Chondrocyte (in vitro differentiated cells): ENCODE measurements at places on chromosomes 13 and 19.

- no peak for DNase-seq
Measured at GRCh38 chr13:34816245-34816884, 125.7 kb upstream of the NBEA start.

DNA sequence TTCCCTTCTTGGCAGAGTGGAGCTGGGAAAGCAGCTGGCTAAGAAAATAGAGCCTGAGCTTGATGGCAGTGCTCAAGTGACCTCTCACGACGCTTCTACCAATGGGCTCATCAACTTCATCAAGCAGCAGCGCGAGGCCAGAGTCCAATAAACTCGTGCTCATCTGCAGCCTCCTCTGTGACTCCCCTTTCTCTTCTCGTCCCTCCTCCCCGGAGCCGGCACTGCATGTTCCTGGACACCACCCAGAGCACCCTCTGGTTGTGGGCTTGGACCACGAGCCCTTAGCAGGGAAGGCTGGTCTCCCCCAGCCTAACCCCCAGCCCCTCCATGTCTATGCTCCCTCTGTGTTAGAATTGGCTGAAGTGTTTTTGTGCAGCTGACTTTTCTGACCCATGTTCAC is 4.3 kb upstream of the PDCD2L start:
- no peak for DNase-seq

DNA sequence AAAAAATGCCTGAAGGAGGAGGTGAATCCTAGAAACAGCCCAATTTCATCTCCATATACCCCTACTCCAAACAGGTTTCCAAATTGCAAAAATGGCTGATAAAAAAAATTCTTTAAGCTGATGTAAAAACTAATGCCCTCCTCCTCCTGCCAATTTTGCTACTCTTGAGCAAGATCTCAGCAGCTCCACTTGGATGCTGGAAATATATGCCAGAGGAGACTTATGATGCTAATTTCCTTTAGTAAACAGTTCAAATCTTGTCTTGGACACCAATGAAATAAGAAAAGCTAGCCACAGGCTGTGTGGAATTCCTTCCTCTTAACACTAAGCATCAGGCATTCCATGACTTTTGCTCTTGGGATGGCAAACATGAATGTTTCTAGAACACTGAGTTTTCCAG is 67.5 kb downstream of the INSR start:
- DNase-seq = no peak

DNA sequence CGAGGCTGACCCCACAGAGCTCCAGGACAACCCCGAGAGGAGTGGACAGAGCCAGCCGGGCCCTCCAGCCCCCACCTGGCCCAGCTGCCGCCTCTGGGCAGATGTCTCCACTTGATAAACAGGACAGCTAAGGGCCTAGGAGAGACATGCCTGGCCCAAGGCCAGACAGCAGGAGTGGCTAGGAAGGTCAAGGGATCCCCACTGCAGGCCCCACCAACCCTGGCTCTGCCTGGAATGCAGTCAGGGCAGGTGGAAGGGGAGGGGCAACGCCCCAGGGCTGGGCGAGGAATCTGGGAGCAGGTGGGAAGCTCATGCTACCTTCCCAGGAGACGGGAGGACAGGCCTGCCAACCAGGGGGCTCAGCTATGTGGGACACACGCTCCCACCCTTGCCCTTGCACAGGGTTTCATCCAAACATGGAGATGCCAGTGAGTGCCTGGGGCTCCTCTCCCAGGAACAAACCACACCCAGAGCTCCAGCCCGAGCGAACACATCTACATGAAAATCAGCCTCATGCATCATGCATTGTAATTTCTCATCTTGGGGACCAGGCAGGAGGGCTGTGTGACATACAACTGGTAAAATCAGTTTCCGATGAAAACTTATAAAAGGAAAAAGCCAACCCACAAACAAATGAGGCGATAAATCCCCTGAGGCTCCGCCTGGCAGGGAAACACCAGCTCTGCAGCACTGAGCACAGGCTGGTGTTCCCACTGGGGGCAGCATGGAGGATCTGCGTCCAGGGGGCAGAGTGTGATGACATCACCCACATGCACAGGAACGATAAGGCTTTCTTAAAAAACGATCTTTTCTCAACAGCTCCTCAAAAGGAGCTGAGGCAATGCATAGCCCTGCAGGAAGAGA is 25.0 kb downstream of the SH3GL1 start:
- DNase-seq = no peak

DNA sequence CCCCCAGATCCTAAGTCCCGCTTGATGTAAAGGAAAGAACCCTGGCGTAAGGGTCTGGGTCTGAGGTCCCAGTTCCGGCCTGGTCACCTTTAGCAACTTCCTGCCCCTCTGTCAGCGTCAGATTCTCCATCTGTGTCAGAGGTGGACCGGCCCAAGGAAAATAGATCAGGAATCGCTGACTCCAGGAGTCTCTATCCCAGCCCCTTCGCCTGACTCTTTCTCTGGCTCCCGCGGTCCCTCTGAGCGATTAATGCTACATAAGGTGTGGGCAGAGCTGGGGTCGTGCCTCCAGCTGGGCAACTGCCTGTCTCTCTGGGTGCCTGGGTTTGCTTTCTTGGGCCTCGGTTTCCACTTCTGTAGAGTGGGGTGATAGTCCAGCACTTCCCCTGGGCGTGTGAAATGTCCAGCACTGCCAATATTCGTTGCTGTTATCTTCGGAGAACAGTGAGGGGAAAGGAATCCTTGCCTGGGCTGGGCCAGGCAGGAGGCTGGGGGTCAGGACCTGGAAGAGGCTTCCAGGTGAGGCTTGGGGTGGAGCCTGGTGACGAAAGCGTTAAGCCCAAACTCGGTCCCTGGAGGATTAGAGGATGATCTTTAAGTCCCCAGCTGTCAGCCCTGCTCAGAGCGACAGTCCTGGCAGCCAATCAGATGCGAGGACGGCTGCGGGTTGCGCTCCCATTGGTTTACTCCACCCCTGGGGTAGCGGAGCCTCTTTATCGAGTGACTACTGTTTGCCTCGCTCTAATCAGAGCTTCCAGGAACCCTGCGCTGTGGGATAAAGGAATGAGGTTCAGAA is 767 bp downstream of the ABCA7 start:
- no peak for DNase-seq

- DNase-seq = no peak
Measured at GRCh38 chr19:57053401-57053800, 66.4 kb upstream of the USP29 start.

DNA sequence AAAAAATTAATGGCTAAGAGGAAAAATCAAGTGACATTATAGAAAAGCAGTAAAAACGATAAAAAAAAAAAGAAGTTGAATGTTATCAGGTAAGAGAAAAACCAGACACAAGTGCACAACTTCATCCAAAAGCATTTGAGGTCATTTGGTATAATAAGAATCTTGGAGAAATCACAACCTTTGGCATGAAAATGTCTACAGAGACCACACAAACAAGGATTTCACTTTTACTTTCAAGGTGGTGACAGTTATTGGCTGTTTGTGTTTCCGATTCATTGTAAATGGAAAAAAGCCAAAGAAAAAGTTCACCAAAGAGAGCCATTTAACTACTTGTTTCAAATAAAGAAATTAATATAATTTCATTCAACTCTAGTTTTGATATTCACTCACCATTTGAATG is 1193.5 kb downstream of the PCDH9 start:
- DNase-seq = no peak

DNA sequence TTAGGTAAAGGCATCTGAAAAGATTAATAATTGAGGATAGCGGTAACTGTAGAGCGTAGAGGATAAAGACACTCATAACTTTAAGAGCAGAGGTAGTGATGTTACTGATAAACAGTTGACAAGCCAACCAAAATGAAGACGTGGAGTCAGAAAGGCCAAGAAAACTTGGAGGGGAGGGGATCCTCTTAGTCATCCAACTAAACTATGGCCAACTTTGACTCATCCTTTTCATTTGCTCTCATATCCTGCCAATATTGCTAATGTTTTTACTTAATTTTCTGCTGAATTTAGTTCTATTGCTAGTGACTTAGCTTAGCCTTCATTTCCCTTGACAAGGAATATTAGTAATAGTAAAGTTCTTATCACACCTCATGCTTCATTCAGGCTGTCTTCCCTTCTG is 13.4 kb downstream of the ITGBL1 start:
- DNase-seq = no peak

- no peak for DNase-seq
Measured at GRCh38 chr19:3295581-3295980, 70.8 kb upstream of the NFIC start.

DNA sequence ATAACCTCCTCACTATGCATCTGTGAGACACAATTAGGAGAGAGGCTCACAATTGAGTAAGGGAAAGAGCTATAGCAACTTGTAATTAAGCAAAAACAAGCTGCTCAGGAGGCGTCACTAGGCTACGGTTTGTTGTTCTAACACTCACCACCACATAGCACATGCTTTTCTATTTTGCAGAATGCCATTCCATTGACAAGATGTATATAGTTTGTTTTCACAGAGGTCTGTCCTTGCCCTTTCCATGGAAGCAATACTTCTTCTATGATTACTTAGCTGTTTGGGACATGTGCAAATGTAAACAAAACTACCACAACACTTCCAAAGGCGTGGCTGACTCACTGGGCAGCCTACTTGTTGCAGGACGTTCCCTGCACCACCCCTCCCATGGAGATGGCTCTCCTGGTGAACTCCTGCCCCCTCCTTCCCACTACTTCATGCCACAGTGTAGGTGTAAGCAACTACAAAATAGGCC is 33.9 kb upstream of the FAM216B start:
- DNase-seq = no peak

GRCh38 chr13:114282041-114282670 is 755 bp downstream of the UPF3A start:
- no peak for DNase-seq

GRCh38 chr13:99693351-99693750 is 192.1 kb downstream of the TM9SF2 start:
- DNase-seq = no peak

DNA sequence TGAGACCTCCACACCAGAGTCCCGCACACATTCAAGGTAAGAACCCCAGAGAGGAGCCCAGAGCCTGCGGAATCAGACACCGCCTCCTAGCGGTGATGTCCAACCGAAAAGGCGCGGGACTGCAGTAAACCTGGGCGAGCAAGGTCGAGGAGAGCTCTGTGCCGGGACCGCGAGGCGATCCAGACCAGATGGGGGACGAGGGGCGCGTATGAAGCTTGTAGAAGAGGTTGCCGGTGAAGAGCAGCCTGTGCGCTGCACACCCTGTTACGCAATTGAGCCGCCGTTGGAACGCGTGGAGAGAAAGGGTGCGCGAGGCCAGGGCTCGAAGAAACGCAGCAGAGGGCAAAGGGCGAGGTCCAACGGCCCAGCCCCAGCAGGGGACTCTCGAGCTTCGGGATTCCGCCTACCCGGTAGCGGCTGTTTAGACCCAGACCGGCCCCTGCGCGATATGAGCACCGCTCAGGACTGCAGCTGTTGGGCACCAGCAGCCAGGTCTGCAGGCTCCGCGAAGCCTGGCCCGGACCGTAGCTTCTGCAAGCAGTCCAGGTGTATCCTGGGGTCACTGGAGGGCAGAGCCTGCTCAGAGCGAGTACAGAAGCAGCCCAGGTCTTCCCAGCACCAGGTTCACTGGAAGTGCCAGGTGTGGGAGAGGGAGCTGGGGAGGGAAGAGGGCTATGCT is 65.9 kb upstream of the ZNF599 start:
- no peak for DNase-seq

GRCh38 chr13:72458701-72459100 is 268.7 kb downstream of the MZT1 start:
- DNase-seq = no peak

DNA sequence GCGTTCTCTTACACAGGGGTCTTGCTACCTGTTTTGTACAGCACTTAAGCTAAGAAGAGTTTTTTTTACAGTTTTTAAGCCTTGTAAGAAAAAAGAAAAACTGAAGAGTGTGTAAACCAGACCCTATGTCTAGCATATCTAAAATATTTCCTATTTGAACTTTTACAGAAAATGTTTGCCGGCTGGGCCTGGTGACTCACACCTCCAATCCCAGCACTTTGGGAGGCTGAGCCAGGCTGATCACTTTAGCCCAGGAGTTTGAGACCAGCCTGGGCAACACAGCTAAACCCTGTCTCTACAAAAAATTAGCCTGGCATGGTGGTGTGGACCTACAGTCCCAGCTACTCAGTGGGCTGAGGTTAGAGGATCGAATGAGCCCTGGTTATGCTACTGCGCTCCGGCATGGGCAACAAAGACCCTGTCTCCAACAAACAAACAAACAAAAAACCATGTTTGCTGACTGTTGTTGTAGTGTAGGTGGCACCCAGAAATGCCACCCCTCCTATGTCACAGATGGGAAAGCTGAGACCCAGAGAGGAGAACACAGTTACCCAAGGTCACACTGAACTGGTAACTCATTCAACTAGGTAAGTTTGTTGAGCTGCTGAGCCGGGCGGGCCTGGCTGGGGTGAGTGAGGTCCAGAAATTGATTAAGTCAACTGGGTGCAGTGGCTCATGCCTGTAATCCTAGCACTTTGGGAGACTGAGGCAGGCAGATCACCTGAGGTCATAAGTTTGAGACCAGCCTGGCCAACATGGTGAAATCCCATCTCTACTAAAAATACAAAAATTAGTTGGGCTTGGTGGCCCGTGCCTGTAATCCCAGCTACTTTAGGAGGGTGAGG is 1.9 kb upstream of the VASP start:
- no peak for DNase-seq

DNA sequence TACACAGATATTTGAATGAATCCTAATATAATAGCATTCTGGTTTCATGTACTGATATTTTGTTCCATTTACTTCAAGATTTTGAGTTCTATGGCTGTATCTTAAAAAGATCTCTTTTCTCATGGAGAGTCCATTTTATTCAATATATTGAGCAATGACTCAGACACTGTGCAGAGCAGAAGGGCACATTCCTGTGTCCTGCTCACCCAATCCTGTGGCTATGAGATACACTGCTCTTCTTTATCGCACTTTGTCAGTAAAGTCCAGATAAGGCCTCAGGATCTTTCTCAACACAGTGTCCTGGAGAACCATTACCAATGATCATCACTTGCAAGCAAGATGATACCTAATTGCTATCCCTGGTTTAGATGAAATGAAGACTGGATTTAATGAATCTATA is 155.0 kb downstream of the CYSLTR2 start:
- no peak for DNase-seq

- DNase-seq = no peak
Measured at GRCh38 chr19:30790056-30790680, 418.0 kb downstream of the ZNF536 start.

GRCh38 chr13:23695196-23695595 is 125.0 kb downstream of the TNFRSF19 start:
- DNase-seq = no peak

- peak; percentile 79 for DNase-seq
Measured at GRCh38 chr19:574658-575526, 2.5 kb downstream of the BSG start.
